ENCODE measurements at places on chromosomes 3 and 15. TPM values are rescaled to one million over a fixed set of nuclear protein-coding genes. Genes with fewer than 3 reads are reported as not detected.

DNA sequence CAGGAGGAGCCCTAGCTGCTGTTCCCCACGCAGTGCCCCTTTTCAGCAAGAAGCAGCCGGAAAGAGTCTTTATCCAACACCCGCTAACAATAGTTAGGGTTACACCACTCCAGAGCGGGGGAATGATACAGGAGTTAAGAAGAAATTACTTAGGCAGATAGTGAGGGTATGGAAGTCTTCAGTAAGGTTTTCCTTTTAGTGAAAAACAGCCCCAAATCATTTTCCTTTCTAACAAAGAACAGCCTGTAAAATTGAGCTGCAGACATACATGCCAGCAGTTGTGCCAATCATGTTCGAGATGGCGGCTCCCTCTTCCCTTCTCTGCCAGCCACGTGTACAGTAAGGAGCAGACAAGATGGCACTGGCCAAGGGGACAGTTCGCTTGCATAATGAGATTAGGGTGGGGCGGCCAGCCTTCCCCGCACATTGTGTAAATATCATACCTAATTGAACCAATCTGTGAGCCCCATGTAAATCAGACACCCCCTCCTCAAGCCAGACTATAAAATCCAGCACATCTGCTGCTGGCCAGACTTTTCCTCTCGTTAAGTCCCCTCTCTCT is 18.5 kb upstream of the SENP5 start:
- DNase-seq = no peak

GRCh38 chr3:72797773-72798543 is 50.3 kb downstream of the SHQ1 start:
- no peak for DNase-seq

DNA sequence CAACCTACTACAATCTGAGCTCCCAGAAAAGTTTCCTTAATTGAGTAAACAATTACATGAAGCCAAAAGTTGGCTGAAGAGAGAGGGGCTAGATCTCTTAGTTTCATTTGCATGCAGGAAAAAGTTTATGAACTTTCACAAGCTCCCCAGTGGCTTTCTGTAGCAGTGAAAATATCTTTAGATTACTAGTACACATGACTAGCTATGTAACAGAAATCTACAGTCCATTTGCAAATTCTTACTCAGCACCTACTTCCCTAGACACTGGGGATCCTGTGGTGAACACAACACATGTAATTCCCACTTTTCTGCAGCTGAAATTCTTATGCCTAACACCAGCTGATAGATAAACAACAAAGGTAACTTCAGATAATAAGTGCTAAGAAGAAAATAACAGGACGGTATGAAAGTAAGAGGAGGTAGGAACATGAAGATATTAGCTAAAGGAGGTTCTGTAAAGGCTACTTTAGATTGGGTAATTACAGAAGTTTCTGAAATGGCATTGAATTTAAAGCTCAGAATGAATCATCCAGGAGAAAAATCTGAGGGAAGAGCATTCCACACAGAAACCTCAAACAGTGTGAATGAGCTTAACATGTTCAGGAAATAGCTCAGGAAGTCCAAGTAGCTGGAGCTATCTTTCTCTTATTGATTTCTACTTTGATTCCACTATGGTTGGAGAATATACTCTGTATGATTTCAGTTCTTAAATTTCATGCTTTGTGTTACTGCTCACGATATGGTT is 204.8 kb downstream of the MAGI1 start:
- no peak for DNase-seq

ENTPD3 gene
- total RNA-seq = 0.59 TPM

PP2D1 gene
- total RNA-seq = not detected

DNA sequence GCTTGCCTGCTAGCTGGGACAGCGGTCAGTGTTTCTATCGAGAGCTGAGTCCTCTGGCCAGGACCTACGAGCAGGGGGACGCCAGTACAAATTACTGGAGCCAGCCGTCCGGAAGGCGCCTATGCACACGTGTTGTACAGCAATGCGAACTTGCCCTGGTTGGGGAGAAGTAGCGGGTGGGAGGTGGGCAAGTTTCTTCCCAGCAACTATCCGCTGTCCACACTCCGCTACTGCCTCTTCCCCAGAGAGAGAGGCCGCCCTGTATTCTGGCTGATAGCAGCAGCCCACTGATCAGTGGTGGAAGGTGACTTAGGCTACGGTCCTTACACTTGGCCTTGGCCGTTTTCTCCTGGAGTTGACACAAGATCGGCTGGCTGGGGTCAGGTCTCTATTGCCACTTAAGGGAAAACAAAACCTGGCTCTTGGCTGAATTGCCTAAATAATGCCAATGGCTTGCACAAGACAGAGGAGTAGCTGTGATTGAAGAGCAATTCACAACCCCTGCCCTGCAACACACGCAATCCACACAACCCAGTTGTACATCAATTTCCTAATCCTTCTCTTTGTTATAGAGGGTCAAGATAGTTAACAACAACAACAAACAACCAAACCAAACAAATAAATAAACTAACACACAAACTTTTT is 12.8 kb upstream of the SHC4 start:
- no peak for DNase-seq

GRCh38 chr15:61318301-61318700 is 89.2 kb upstream of the RORA start:
- DNase-seq = no peak

DNA sequence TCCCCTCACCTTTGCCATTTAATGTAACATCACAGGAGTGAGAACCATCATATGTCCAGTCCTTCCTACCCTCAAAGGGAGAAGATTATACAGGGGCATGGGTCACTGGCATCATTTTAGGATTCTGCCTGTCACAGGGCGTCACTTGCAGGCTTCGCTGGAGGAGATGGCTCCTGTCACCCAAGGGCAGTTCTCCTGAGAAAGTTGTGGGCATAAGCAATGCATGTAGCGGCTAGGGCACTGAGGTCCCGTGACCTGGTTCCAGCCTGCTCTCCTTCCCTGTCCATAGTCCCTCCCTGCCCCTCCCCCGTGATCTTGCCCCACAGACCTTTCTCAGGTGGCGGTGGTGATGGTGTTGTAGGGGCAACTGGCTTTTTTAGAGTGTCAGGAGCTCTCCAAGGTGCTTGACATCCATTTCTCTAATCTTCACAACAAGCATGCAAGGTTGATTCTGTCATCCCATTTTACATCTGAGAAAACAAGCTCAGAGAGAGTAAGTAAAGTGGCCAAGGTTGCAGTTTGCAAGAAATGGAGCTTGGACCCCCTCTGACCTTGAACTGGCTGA is 241.5 kb upstream of the CTDSPL start:
- no peak for DNase-seq

DNA sequence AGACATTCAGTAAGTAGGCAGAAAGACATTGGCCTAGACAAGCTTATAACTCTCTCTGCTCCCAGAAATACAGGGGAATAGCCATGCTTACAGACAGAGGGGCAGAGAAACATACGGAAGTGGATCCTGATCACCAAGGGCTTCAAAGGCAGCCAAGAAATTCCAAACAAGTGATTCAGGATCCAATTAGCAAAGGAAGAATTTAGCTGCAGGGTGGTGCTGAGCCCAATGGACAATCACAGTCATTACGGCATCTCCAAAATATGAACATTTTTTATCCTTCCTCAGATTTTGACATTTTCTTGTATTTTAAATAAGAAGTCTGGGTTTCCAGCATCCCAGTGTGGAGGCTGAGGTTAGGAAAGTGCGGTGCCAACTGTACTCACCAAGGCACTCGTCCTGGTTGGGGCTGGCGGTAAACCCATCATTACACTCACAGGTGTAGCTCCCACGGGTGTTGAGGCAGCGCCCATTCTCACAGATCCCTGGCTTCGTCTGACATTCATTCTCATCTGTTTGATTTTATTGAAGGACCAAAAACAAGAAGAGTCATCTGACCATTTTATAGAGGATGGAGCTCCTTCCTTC is 96.8 kb downstream of the DUT start:
- no peak for DNase-seq

GRCh38 chr3:77707281-77707680 is 667.4 kb downstream of the ROBO2 start:
- DNase-seq = no peak

DNA sequence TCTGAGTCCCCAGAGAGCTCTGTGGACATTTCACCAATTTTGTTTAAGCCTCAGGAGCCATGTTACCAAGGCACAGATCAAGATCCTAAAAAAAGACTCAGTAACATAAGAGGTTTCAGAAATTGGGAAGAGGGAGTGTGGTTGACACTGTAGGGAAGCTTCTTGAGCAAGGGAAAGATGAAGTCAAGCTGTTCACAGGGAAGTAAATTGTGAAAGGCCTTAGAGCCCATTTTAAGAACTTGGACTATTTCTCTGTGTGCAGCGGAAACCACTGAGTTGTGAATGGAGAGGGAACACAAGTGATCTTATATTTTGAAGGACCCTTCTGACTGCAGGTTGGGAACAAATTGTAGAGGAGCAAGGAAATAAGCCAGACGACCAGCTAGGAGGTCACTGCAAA is 18.7 kb downstream of the BCL2A1 start:
- no peak for DNase-seq

GRCh38 chr15:66873856-66874255 is 171.8 kb downstream of the SMAD6 start:
- DNase-seq = no peak

DNA sequence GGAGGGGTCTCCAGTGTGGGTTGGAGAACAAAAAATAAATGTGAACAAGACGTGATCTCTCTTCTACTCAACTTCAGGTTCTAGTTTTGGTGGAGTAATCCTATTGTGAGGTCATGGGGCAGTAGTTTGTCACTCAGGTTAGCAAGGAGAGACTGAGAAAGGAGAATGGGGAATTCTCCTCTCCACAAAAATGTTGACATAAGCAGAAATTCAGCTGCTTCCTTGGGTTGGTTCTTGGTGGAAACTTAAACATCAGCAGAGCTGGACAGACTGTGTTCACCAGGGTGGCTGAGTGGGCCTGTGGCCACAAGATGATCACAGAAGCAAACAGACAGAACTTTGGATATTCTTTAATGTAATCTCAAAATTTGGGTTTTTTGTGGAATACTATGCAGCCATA is 78.7 kb downstream of the EPHB1 start:
- DNase-seq = no peak

DNA sequence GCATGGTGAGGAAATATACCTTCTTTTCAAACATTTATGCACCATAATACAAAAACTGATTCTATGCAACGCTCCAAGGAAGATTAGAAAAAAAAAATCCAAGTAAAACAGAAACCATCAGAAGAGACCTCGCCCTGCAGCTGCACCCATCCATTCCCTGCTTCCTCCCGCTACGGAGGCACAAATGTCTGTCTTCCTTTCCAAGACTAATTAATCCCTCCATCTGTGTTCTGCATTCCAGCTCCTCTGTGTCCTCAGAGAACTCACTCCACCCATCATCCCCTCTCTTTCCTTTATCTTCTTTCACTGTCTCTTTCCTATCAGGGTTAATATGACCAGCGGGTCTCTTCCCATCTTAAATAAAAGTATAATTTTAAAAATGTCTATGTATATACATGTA is 196.1 kb downstream of the ADAMTSL3 start:
- DNase-seq = no peak

ZNF774 gene
- 3.7 TPM for total RNA-seq

SPESP1 gene
- 7.2 TPM for total RNA-seq

NR2E3 gene
- total RNA-seq = not detected
